ENCODE measurements at places on chromosomes 7 and 10.

GRCh38 chr10:10367264-10367663 lies 650.4 kb upstream of the CELF2 start:
- DNase-seq = no peak

DNA sequence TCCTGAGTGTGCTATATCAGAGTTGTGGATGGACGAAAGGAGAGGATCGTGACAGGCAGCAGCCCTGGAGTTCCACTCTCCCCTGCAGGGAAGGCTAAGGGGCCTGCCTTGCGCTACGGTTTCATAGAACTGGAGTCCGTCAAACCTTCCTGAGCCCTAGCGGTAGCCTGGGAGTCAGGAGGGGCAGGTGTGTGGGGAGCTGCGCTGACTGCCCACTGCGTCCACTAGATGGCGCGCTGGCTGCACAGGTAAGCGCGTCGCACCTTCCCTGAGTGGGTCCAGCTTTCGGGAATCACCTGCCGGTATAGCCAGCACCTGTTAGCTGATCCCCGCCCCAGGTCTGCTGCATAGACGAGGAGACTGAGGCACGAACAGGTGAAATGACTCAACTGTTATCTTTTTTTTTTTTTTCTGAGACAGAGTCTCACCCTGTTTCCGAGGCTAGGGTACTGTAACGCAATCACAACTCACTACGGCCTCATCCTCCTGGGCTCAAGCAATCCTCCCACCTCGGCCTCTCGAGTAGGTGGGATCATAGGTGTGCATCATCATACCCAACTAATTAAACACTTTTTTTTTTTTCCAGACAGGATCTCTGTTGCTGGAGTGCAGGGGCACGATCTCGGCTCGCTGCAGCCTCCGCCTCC lies 20.2 kb upstream of the BAIAP2L1 start:
- DNase-seq = peak; percentile 85

DNA sequence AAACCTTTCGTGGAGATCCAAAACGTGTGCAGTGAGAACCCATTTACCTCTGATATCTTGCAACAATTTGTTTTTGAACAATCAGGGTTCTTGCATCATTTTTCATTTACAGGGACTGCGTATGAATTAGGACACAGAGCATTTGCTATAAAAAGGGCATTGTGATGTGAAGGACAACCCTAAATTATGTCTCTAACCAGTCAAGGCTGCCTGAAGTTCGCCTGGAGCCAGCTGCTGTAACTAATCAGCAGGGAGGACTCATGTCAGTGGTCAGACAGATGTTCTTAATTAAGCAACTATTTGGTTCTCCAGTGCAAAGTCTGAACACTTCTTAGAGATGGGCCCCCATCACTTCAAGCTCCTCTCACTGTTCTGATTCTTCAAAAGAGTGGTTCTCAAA lies 674.8 kb downstream of the KCNMA1 start:
- no peak for DNase-seq

DNA sequence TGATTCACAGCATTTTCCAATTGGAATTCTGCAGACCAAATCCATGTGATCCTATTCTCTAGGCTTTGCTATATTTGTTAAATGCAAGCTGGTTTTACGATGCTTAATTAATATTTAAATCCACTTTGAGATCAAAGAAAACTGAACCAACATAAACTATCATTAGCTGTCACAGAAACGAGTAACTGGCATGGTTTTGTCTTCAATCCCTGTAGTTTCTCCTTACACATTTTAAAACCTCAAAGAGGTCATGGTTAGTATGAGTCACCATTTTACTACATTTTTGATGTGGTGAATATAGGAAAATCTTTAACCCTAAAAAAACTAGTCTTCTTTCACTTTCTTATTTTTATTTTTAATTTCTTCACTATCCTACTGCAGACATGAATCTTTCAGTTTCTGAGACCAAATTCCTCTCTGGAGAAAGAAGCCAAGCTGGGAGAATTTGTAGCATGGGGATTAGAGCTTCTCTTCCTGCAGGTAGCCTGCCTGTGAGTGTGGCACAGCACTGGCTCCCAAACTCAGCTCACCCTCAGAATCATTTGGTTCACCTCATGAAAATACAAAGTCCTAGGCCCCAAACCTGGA lies 8.7 kb upstream of the LIPM start:
- no peak for DNase-seq

GRCh38 chr7:1169409-1170368 lies 9.7 kb upstream of the ZFAND2A start:
- peak; percentile 94 for DNase-seq

DNA sequence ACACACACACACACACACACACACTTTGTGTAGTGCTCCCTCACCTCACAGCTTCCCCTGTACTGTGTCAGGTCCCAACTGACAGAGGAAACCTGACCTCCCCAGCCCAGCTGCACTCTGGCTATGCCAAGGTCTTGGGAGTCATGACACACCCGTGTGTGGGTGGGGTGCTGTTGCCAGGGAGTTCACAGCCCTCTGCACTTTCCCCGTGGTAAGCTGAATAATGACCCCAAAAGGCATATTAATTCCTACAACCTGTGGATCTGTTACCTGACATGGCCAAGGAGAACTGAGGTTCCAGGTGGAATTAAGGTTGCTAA lies 8.9 kb upstream of the NANOS1 start:
- no peak for DNase-seq

- no peak for DNase-seq
Observed at GRCh38 chr7:100677308-100678267, 4.0 kb downstream of the GNB2 start.

GRCh38 chr7:2373124-2373556 lies 18.5 kb downstream of the EIF3B start:
- DNase-seq = peak; percentile 65

GRCh38 chr10:48575901-48576300 lies 29.0 kb downstream of the ARHGAP22 start:
- DNase-seq = no peak

GRCh38 chr10:128064970-128065580 lies 61.1 kb downstream of the MKI67 start:
- no peak for DNase-seq

GRCh38 chr7:38873433-38873832 lies 35.6 kb downstream of the VPS41 start:
- no peak for DNase-seq

DNA sequence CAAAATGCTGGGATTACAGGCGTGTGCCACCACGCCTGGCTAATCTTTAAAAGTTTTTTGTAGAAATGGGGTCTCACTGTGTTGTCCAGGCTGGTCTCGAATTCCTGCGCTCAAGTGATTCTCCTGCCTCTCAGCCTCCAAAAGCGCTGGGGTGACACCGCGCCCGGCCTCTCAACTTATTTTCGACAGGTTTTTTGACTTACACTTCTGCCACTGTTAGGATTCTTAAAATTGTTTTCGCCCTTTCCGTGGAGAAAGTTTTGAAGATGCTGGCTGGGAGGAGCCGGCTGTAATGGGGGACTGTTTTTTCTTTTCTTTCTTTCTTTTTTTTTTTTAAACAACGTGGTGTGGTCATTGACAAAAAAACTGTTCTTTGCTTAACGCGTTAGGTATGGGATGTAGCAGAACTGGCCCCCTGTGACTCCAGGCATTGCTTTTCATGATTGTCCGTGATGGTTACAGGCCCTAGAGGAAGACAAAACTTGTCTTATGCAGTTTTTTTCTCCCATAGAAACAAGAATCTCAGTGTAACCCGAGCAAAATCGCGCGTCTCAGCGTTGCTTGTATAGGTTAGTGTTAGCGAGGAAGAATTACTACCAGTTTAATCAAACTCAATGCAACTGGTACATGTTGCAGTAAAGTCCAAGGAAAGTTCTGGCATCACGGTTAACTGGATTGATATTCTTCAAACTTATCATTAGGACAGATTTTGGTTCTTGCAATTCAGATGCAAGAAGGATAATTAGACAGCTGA lies 72.2 kb downstream of the DAGLB start:
- peak; percentile 36 for DNase-seq

GRCh38 chr10:63720676-63721075 lies 199.5 kb downstream of the REEP3 start:
- DNase-seq = no peak

DNA sequence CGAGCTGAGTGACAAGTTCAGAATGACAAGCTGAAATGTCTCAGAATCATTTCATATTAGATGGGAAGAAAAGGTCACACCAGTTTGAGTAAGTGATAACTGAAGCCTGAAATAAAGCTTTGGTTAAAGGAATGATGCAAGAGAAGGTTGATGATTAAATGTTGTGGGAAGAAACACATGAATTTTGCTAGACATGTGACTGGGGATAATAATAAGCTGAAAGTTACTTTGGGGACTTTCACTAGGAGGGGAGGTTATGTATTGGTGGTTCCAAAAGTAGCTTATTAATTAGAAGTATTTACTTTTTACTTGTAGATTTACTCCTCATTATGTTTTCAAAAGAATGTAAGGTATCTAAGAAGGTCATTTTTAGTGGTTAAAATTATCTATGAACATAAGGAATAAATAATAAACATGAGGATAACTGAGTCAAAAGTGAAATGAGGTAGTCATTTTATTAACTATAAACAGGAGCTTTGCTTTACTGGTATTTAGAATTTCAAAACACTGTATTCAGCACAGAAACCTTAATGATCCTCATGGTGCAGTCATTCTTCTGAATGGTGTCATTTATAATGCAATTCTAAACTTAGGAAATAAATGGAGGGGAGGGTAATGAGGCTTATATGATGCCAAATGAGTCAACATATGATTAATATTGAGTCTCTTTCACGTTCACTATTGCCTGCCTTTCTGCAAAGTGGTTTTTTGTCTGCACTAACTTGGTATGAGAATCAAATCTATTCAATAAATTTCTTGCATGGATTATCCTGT lies 63.7 kb downstream of the PRKG1 start:
- no peak for DNase-seq

- DNase-seq = no peak
Observed at GRCh38 chr7:138243430-138243829, 167.2 kb downstream of the AKR1D1 start.

GRCh38 chr7:25964483-25964991 lies 187.5 kb upstream of the NFE2L3 start:
- DNase-seq = no peak

- peak; percentile 9 for DNase-seq
Observed at GRCh38 chr10:132878091-132878729, 64.2 kb downstream of the CFAP46 start.

GRCh38 chr7:106774768-106775551 lies 90.1 kb upstream of the PIK3CG start:
- no peak for DNase-seq

DNA sequence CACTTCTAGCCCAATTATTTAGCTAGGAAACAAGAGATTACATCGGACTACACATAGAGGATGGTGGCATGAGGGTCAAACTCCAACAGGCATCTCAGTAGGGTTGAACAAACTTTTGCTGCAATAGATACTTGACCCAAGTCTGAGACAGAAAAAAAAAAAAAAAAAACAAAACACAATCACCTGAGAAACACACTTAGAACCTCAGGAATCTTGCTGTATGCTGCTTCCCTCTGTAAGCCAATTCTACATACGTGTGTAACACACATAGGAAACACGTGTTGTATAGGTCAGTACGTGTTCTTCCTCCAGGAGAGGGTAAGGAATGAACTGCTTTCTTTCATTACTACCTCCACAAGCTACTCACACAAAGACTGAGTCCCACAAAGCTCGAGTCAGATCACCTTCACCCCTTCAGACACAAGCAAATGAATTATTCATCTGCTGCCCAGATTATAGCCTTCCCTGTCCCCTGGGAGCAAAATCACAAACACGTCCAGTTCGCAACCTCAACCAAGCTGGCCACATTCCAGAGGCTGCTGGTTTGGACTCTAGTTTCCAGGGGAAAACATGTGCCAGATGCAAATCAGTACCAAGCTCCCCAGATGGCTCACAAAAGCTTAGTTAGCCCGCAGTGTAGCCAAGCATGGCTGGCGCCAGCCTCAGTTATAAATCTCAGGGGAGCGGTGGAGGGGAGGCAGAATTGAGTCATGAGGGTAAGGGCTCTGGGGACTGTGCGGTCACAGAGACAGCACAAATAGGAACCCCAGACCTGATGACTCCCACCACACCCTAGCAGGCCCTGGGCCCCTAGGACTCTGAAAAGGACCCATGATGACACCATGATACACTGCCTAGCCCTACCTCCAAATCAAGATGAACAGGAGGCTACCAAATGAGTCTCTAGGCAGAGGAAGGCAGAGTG lies 15.1 kb downstream of the PSAP start:
- peak; percentile 66 for DNase-seq

GRCh38 chr10:86306628-86307278 lies 59.8 kb downstream of the GRID1 start:
- peak; percentile 33 for DNase-seq

- no peak for DNase-seq
Observed at GRCh38 chr7:55410667-55411239, 45.6 kb downstream of the LANCL2 start.

DNA sequence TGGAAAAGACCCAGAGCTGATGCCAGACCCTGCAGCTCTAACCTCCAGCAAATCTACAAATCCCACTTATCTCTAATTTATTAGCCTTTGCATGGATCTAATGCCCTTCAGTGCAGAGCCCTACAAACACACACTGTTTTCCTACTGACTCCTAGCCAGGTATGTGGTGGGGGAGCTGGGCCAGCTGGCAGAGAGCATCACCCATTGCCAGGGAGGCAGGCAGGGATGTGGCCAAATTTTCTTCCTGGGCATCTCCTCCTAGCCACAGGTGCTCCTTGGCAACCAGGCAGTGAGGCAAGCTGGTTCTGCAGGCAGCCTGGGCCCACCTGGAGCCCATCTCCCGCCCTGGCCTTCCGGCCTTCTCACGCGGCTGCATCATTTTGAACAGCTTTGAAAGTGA lies 55.9 kb upstream of the EMX2 start:
- DNase-seq = no peak

DNA sequence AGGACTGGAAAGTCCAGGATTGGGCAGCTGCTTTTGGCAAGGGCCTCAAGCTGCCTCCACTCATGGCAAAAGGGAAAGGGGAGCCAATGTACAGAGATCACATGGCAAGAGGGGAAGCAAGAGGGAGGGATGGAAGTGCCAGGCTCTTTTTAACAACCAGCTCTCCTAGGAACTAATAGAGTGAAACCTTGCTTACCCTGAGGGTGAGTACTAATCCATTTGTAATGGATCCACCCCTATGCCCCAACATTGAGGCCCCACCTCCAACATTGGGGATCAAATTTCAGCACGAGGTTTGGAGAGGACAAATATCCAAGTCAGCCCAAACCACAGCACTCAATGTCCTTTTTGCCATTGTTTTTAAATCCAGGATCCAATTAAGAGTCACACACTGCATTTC lies 12.5 kb downstream of the HABP2 start:
- DNase-seq = no peak

DNA sequence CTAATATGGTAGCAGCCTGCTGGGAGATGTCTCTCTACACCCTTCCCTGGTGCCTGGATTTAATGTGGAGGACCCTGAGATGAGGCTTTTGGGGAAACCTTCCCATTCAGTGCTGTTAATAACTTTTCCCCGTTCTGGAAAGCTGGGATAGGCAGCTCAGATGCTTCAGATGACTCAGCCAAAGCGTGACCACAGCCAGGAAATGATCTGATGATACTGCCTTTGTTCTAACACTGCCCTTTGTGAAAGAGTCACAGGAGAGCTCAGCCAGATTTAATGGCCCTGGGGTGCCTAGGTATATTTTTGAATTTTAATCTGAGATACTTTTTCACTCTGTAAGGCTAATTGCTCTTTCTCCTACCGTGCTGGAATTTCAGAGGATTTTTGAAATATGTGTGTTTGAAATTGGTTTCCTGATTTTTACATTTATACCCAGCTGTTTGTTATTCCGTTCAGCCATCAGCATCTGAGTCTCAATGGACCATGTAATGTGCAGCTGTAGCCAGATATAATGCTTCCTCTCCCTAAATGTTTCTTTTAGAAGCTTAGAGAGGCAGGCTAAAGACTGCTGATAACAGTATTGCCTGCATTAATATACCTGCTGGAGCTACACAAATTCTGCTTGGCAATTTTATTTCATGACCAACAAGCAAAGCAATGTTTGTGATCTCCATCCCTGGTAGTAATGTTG lies 17.8 kb downstream of the CELF2 start:
- no peak for DNase-seq
